Activated T-cell treated with anti-CD3 and anti-CD28 coated beads for 48 hours (primary cell): ENCODE measurements at places on chromosomes 2 and 18.

GRCh38 chr2:174634130-174635014 lies 36.8 kb upstream of the WIPF1 start:
- peak; percentile 42 for DNase-seq

DNA sequence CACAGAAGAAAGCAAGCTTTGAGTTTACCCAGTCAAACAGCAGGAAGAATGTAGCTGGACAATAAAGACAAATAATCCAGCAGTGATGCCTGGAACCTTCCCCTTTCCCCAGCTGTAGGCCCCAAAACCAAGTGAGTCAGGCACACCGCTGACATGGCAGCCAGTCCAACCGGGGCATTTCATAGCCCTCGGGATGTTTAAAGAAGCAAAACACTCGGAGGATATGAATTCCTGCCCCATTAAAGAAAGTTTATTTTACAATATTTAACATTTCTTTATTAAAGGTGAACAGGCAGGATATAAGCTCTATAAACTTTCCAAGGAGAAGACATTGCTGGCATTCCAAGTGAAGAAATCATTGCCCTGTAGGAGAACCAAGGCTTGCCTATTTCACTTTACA lies 507.6 kb upstream of the TNP1 start:
- no peak for DNase-seq

GRCh38 chr18:44893966-44894365 lies 213.3 kb downstream of the SETBP1 start:
- DNase-seq: no peak

GRCh38 chr2:147977679-147978078 lies 42.9 kb downstream of the ORC4 start:
- no peak for DNase-seq

- no peak for DNase-seq
These were observed 525.6 kb downstream of the MBD2 start for GRCh38 chr18:53698907-53699306.

DNA sequence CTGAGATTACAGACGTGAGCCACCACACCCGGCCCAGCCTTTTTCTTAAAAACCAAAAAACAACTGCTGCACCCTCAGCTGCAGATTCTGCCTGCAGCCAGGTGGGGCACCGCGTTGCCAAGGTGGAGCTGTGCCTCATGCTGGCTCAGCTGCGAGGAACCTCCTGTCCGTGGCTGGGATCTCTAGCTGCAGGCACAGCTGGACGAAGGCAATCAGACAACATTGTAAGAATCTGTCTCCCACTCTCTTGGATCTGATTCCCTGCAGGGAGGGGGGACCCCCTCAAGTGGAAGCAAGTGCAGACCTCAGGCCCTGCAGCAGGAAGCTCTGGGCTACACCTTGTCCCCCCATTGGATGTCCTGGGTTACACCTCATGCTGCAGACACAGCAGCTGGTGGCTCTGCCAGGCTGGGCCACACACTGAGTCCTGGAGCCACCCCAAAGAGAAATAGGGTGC lies 24.1 kb downstream of the CIDEA start:
- DNase-seq: no peak

DNA sequence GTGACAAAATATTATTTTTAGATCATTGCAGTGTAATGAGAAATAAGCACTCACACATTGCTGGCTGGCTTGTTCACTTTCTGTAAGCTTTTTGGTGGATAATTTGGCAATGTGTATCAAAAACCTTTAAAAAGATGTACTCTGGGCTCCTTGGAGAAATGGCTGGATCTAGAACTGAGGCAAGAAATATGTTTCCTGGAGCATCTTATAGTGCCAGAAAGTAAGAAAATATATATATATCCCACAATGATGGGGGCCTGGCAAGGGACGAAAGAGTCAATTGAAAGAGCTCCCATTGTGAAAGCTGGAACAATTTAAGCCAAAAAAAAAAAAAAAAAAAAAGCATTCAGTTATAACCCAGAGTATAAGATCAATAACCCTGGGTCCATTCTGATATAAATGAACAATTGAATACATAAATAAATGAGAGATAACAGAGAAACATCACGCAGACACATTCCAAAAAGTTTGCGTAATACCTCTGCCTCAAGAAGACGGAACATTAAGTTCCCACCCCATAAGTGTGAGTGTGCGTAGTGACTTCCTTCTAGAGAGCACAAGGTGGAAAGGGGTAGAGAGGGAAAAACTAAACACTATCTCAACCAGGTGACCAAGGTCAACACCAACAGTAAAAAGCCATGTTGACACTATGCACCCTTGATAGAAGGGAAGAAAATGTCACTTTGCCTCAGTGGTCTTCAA lies 77.5 kb downstream of the BIN1 start:
- no peak for DNase-seq

DNA sequence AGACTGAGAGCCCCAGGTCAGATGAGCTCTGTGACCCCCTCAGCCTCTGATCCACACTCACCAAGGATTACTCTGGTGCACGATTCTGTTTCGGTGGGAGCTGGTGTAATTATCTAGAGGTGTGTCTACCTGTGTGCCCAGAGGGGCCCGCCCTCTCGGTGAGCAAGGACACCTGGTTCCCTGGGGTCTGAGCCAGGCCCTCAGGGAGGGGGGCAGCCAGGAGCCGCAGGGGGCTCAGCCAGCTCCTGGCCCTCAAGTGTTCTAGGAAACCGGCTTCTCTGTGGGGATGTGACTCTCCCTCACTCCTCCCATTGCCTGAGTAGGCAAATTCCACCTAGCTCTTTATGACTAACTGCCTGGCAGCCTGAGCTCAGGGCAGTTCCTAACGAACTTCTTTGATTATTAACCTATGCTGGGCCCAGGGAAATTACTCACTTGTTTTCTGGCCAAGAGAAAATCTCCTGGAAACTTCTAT lies 17.4 kb downstream of the AGAP1 start:
- no peak for DNase-seq

- DNase-seq: no peak
These were observed 75.2 kb upstream of the GALNT5 start for GRCh38 chr2:157182204-157182709.

DNA sequence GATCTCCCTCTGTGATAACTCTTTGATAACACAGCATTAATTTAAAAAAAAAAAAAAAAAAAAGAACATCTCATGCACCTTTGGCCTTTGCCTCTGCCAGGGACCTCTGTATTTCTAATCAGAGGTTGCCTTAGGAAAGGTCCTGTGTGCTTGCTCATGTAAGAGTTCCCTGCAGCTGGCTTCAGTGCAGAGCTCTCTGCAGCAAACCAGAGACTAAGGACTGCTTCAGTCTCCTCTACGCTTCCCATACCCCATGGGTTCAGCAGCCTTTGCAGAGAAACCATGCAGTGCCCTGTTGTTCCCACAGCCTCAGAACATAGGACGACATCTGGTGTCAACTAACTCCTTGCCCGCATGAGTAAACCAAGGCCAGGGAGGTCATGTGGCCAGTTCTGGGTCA lies 236.6 kb upstream of the KLHL29 start:
- no peak for DNase-seq

- no peak for DNase-seq
These were observed 45.6 kb downstream of the SLC4A1AP start for GRCh38 chr2:27709326-27709725.

DNA sequence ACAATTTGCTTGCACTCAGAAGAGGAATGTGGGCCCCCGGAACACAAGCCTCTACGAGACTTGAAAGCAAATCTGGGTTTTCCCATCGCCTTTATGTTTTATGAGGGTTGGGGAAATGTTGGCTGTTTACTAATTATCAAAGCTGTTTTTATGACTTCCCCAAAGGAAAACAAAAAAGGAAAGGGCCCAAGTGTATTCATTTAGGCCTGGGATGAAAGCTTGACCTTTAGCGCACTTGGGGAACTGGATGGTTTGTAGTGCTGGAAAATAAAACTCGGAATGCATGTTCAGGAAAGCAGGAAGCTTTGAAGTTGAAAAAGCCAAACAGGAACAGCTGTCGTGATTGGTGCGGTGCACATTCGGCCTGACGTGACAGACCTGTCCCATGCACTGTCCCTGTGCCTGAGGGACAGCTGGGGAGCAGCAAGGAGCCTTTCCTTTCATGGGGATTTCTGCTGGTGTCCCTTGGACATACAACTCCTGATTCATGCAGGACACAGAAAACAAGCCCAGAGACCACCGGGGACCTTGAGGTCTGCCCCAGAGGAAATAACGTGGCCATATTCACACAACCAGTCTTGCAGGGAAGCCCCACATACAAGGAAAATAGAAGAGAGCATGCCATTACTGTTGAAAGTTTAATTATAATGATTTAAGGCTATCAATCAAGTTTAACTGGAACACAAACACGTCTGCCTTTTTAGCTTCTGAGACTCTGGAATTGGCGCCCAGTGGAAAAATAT lies 169.7 kb upstream of the APCDD1 start:
- DNase-seq: no peak

- DNase-seq: no peak
These were observed 17.0 kb upstream of the RBMS1 start for GRCh38 chr2:160510617-160511016.

DNA sequence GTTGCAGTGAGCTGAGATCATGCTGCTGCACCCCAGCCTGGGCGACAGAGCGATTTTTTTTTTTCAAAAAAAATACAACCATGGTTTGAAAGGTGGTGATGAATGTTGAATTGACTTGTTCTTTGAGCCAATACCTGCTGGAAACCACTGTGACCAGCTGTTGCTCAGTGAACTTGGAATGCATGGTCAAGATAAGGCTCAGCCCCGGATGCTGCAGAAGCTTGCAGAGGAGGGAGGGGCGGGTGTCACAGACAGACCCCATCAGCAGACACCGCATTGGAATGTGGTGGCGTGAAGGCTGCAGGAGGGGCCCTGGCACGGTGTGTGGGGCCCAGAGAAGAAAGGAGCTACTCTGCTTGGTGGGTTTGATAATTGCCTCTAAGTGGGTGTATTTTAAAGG lies 91.6 kb downstream of the ITGB1BP1 start:
- no peak for DNase-seq

- no peak for DNase-seq
These were observed 12.3 kb upstream of the SEMA4C start for GRCh38 chr2:96882230-96882629.

- DNase-seq: peak; percentile 39
These were observed at the start of gene TACR1 for GRCh38 chr2:75199428-75200011. TACR1 (minus strand) TSS chr2:75199520; CDS start chr2:75198934, 586 bp downstream.

GRCh38 chr2:11550901-11551568 lies 17.2 kb downstream of the GREB1 start:
- DNase-seq: no peak

DNA sequence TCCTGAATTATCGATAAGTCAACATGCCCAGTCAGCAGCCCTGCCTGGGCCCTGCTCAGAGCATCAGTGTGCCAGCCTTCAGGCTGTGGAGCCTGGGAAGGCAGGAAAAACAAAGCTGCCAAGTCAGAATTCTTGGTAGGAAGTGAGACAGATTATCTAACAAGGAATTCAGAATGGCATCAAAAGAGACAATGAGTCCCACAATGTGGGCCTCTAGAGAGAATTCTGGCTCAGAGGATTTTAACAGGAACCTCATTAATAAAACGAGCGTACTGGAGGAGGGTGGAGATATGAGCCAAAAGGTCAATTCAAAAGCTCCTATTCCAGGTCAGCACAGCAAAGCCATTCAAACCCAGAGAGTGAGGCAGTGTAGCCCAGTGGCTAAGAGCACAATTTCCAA lies 327.6 kb upstream of the MMADHC start:
- no peak for DNase-seq

- DNase-seq: no peak
These were observed 54.8 kb downstream of the SYT4 start for GRCh38 chr18:43222501-43222900.

- DNase-seq: no peak
These were observed 906.0 kb upstream of the NXPH2 start for GRCh38 chr2:139686205-139686604.

- DNase-seq: no peak
These were observed 157.4 kb downstream of the FHOD3 start for GRCh38 chr18:36454848-36455458.

- peak; percentile 47 for DNase-seq
These were observed 83.3 kb downstream of the ICOS start for GRCh38 chr2:204019572-204020501.

GRCh38 chr18:59633961-59634485 lies 63.2 kb downstream of the CCBE1 start:
- no peak for DNase-seq

- DNase-seq: no peak
These were observed 354.2 kb downstream of the EN1 start for GRCh38 chr2:118493213-118493612.

GRCh38 chr2:67626656-67627055 lies 229.5 kb downstream of the ETAA1 start:
- DNase-seq: no peak
